Pons (tissue), 1 donor: ENCODE measurements at places on chromosomes 16 and 17.

- peak; percentile 37 for DNase-seq
Measured at GRCh38 chr17:33968350-33969044, 286.6 kb upstream of the CCL2 start.

- peak; percentile 66 for DNase-seq
Measured at GRCh38 chr17:57288773-57289121, 32.4 kb downstream of the MSI2 start.

- no peak for DNase-seq
Measured at GRCh38 chr17:13474073-13474800, 127.5 kb downstream of the HS3ST3A1 start.

GRCh38 chr16:81237282-81237681, 1.2 kb upstream of the BCO1 start:
- peak; percentile 11 for DNase-seq

DNA sequence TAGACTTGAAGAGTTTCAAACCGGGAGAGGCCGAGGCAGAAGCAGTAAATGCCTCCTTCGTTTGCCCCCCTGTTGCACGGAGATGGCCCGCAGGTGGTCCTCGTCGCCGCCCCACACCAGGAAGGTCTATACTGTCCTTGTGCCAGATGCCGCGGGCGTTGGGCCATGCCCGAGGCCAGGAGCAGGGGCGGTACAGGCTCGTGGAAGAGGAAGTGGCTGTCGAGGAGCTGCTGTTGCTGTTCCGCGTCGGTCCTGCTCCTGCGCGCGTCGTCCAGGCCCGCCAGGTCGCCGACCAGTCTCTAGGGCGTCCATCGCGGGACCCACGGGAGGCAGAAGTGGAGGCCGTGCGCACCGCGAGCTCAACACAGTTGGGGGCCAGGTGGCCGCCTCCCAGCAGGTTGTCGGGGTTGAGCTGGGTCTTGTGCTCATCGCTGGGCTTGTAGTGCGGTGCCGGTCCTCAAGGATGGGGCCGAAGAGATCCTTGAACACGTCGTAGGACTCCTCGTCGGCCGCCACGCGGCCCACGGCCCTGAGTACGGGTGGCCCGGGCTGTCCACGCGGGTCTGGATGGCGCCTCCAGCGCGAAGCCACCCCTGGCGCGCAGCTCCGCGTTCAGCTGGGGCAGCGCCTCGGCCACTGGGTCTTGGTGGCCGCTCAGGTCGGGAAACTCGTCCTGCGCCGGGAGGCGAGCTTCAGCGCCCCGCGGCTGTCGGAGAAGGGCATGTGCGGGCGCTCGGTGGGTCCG, 13.1 kb upstream of the C16orf87 start:
- no peak for DNase-seq

DNA sequence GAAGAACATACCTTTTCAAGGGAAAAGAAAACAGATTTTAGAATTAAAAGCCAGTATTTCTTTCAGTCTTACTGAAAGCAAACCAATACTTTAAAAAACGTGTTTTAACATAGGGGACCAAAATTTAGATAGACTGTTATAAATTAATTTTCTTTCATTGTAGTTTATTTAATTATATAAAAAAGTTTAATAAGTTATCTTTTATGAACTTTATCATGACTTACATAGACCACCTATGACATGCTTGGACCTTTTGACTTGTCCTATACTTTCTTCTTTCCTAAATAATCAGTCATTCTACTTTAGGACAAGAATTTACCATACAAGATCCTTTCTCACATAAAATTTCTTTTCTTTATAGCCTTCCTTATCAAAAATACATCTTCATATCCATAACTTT, 102.0 kb upstream of the HAS3 start:
- no peak for DNase-seq

DNA sequence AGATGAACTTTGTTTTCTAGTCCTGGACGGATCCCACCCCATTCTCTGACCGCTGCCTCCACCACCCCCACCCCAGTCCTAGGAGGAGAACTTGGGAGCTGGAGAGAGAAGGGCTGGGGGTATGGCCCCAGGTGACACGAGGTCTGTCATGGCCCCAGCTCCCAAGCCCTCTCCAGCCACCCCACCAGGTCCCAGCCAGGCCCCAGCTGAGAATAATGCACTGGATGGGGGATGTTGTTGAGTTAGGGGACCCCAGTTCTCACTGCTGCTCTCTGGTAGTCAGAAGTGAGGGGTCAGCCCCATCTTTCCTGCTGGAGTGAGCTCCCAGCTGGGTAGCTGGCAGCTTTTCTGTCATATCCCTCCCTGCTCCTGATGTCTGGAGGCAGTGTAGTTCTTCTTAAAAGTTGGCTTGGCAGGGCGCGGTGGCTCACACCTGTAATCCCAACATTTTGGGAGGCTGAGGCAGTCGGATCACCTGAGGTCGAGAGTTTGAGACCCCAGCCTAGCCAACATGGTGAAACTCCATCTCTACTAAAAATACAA, 4.6 kb upstream of the COL1A1 start:
- no peak for DNase-seq

- no peak for DNase-seq
Measured at GRCh38 chr16:56530872-56531271, 11.0 kb upstream of the BBS2 start.

DNA sequence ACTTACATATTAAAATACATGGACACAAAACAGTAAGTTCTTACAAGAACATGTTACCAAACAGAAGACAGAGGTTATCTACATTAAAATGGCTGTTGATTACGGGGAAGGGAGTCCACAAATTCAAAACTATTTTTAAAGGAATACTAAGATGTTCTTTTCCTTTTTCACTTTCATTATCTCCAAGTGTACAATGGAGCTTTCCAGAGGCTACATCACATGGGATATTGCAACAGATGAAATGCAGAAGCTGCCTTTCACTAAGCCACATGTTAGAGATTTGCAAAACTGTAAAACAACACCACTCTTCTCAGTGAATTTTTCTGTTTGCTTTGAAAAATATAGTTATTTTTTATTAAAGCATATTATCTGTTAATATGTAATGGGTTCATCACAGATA, 53.6 kb downstream of the XPO6 start:
- DNase-seq: peak; percentile 80

GRCh38 chr16:50880926-50881325, 139.0 kb downstream of the CYLD start:
- DNase-seq: no peak

GRCh38 chr17:35537601-35538141, at the start of gene SLFN12L:
SLFN12L (minus strand) TSS chr17:35537678; CDS start chr17:35522364, 15,314 bp downstream.
- no peak for DNase-seq

GRCh38 chr17:62626719-62627218, 701 bp upstream of the MRC2 start:
- DNase-seq: no peak

GRCh38 chr16:9362604-9363003, 271.2 kb downstream of the HAPSTR1 start:
- no peak for DNase-seq

- no peak for DNase-seq
Measured at GRCh38 chr17:80449194-80449929, 27.0 kb downstream of the NPTX1 start.

- no peak for DNase-seq
Measured at GRCh38 chr17:78239489-78239931, 8.1 kb downstream of the TMEM235 start.

GRCh38 chr17:53630638-53631037, 192.1 kb upstream of the KIF2B start:
- no peak for DNase-seq

- no peak for DNase-seq
Measured at GRCh38 chr16:67943256-67943618, 683 bp downstream of the LCAT start.

DNA sequence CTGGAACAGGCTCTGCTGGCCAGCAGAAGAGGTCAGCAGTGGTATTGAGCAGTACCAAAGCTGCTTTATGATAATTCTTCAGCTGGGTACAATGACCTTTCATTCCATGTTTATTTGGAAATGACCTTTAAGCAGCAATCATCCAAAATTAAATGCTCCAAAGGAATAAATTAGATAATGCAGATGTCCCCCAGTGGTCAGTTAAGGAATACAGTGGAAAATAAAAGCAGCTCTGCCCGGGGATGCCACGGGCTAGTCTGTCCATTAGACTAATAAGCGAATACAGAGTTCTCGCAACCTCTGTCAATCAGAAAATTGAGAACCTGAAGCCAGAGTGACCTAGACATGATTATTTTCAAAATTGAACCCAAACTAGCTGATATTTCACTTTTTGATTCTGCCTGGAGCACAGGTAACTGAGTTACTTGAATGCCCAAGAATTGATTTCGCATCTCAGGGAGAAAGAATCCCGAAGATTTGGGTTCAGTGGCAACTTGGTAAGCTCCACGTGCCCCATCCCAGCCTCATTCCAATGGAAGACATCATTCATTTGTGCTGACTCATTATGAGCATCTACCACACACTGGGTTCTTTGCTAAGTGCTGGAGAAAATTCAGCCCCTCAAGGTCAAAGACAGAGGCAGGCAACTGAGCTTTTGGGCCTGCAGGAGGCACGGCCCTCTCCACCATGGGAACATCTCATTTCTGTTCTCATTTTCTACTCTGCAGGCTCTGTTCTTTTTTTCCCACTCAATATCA, 34.4 kb upstream of the SLC39A11 start:
- no peak for DNase-seq

DNA sequence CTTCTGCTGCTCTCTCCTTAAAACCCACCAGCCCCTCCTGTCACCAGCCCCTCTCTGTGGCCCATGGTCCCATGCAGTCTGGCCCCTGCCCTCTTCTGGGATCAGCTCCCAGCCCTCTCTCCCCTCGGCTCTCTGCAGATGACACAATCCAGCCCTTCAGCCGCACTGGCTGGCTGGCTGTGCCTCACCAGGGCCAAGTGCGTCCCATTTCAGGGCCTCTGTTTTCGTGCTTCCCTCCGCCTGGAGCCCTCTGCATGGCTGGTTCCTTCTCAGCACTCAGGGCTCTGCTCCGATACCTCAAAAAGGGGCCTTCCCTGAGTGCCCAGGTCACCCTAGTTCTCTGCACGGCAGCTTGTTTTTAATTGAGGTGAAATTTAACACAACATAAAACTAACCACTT, 124.3 kb downstream of the SOCS1 start:
- DNase-seq: no peak

GRCh38 chr17:61247439-61247838, 152.2 kb upstream of the TBX2 start:
- DNase-seq: no peak

GRCh38 chr16:2150418-2151187, 2.2 kb downstream of the RAB26 start:
- no peak for DNase-seq
